ENCODE measurements at places on chromosomes 6 and 20.

DNA sequence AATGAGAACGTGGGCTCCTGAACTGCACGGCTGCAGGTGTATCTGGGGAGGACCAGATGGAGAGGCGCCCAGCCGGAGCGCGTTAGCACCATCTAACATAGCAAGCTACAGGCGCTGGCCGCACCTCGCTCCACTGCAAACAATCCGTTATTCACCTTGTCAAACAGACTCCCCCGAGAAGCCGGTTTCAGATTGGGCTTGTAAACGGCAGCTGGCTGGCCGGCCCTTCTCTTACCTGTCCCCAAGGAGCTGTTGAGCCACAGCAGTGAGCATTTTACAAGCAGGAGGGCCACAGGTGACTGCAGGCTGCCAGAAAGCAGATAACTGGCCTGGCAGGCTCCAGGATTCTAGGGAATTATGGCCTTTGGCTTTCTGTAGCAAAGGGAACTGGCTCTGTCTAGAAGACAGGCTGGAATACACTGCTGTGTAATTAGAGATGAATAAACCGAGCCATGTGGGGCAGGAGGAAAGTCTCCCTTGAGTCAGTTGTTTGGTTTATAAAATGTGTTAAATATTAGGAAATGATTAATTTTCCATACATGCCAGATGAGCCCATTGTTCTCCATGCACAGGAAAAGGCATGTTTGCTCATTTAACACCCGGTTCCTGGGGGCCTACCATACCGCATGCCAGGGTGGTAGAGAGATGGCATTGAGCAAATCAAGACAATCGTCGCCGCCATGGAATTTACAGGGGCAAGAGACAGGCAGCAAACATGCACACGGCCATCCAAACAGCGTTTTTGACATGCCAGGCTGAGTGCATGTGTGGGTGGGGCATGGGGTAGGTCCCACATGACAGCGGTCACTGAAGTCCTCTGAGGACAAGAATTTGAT, 159.3 kb downstream of the NFATC2 start:
- DNase-seq: no peak

GRCh38 chr20:39468703-39469102, 506.6 kb downstream of the DHX35 start:
- no peak for DNase-seq

DNA sequence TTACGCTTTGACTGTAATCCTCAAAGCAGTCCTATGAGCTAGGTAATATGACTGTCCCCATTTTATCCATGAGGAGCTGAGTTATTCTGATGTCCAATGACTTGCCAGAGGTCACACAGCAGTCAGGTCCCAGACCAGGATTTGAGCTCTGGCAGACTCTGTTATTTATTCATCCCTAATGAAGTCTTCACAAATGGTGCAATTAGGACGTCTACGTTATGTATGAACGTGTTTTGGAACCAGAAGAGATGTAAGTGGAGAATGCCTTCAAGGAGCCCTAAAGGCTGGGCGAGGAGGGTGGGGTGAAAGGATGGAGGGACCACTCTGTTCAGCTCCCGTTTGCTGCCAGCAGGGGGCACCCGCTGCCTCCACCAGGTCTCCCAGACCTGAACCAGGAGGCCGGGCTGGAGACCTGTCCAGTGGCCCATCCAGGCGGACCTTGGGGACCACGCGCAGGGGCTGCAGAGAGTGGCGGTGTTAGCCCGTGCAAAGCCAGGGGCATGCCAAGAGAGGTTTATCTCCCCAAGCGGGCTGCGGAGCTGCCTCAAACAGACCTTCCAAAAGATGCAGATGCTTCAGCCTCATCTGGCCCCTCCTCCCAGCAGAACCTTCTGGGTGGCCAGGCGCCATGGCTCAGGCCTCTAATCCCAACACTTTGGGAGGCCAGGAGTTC, 15.2 kb upstream of the ZNF335 start:
- peak; percentile 20 for DNase-seq

DNA sequence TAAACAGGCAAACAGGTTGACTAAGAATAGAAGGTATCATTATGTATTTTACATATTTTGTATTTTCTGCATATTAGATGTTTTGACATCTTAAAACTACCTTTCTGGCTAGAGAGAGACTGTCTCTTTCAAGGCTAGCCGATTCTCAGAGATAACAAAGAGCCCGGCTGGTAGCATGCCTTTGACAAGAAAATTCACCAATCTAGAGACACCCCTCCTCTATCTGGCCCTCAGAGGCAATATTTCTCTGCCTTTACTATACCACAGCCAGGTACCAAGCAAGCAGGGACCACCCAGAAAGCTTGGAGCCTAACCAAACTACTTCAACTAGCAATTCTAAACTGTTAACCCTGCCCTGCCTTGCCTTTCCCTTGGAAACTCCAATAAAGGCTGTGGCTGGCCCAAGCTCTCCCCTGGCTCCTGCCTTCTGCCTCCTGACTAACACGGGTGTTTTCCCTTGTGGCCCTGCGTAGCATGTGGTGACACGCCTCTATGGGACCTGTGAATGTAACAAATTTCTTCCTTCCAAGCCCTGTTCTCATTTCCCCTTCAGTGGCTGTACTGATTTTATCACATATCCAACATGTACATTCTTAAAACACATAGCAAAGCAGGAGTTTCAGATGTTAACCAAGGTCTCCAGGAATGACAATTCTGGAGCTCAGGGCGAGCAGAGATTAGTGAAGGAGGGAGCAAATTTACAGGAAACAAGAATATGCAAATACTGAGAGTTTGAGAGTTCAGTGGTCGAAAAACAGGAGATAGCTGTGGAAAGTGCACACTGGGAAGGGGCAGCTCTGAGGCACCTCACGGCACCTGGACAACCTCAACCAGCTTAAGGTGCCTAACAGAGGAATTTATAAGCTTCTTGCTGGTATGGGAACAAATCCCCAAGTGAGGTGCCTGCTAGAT, 120.8 kb downstream of the BACH2 start:
- DNase-seq: no peak

DNA sequence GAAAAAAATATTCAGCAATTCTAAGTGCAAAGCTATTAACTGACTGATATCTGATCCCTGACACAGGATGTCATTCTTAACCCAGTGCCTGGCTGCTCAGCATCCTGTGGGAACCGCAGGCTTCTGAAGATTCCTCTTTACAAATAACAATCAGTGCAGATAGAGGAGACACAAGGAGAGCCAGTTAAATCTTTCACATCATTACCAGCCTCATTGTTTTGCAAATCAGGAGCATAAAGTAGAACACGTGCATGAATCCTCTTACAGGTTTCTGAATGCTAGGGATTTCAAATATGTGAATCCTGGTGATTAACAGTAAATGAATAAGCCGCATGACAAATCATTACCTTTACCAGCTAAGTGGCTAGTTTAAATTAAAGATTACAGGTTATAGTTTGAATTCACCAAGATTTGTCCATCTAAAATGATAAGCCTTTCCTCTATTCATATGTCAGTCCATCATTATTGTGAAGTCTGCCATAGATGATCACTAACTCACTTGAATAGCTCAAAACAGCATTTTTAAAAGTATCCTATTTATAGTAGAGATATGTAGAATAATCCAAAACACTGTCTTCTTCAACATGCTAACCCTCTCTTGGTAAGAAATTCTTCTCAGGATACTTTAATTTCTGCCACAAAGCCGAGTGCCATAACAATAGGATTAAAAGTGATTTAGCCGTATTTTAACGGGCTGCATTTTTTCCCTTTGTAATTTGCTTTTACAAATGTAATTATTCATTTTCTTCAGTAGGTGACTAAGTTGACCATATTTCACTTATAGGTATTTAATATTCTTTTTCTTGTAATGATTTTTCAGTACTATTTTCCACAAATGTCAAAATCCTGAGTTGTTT, 367.3 kb upstream of the EPHA7 start:
- DNase-seq: no peak

DNA sequence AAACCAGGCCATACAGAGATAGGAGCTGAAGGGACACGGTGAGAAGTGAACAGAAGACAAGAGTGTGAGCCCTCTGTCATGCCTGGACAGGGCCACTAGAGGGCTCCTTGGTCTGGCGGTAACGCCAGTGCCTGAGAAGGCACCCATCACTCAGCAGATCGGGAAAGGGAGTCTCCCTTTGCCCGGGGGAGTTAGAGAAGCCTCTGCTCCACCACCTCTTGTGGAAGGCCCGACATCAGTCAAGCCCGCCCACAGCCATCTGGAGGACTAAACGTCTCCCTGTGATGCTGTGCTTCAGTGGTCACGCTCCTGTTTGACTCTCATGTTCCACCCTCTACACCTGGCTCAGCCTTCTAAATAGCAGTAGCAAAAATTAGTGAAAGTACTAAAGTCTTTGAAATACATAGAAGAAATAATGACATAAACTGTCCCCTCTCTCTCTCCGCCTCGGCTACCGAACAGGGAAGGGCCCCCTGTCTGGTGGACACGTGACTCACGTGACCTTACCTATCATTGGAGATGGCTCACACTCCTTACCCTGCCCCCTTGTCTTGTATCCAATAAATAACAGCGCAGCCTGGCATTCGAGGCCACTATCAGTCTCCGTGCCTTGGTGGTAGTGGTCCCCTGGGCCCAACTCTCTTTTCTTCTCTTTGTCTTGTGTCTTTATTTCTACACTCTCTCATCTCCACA, 66.7 kb downstream of the RPP21 start:
- DNase-seq: peak; percentile 4

DNA sequence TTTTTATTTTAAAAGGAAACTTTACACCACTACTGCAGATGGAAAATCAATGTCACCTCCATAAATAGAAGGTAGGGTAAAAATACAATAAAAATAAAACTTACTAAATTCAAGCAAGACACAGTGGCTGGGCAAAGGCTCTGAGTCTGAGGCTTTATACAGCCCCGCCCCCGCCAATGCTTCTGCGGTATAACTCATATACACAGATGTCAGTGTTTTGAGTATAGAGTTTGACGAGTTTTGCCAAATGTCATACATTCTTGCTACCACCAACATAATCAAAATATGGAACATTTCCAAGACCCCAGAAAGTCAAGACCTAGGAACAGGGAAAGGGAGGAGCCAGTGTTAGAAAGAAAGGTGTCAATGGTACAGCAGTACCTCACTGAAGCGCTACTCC, 12.8 kb downstream of the NFATC2 start:
- no peak for DNase-seq

DNA sequence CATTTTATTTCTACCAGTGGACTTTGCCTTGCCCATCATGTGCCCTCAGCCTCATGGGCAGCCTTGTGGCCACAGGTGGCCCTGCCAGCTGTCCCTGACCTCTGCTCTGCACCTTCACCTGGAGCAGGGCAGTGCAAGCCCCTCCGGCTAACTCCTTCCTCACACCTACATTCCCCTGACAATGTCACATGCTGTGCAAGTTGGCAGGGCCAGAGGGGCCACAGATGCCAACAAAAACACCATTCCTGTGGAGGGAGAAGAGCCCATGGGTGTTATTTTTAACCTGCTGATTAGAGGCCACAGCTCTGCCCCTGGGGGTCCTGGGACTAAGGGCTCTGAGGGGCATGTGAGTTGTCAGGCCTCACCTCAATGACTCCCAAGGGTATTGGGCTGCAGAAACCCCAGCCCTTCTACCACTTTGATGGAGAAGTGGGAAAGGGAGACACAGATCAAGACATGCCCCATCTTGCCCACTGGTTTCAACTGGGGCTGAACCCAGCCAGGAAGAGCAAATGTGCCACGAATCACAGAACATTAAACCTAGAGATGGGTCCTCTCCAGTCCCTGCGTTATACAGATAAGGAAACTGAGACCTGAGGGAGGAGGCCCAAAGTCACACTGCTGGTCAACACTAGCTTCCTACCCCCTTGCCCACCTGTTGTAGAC, 65.0 kb downstream of the MRPL14 start:
- DNase-seq: no peak

- no peak for DNase-seq
Observed at GRCh38 chr6:41530476-41530875, 15.7 kb upstream of the FOXP4 start.

GRCh38 chr6:38065734-38066305, 246.3 kb downstream of the ZFAND3 start:
- DNase-seq: no peak

- DNase-seq: no peak
Observed at GRCh38 chr6:29017428-29017802, 12.3 kb upstream of the ZNF311 start.

- no peak for DNase-seq
Observed at GRCh38 chr6:137353842-137354397, 134.7 kb upstream of the IFNGR1 start.

GRCh38 chr6:20718705-20719653, 184.7 kb downstream of the CDKAL1 start:
- DNase-seq: no peak

DNA sequence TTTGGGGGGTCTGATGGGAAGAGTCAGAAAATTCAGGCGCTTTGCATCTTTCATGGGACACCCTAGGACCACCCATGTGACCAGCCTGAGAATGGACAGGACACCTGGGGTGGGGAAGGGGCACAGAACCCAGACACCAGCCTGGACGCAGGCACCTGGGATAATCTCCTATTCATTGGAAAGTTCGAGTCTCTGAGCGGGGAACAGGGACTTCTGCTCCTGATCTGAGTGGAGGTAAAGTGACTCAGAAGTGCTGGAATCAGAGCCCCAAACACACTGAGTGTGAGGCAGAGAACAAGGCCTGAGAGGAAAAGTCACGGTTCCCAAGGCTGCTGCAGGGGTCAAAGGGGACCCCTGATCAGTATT, 1.4 kb downstream of the HLA-B start:
- no peak for DNase-seq

DNA sequence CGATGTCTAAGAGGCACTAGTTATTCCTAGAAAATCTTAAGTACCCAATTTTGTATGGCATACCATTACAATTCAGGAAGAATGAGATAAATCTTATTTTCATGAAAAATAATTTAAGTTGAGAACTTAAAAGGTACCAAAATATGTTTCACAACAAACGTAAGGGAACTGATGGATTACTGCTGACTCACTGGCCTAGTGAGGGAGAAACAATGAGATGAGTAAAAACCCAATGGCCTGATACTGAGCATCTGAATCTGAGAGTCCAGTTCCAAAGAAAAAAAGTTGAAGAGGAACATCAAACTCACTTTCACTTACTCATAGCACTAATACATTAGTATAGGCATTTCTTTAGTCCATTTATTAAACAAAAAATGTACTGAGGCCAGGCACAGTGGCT, 56.0 kb downstream of the MDN1 start:
- DNase-seq: no peak

GRCh38 chr20:23195636-23196035, 109.5 kb upstream of the CD93 start:
- DNase-seq: no peak

DNA sequence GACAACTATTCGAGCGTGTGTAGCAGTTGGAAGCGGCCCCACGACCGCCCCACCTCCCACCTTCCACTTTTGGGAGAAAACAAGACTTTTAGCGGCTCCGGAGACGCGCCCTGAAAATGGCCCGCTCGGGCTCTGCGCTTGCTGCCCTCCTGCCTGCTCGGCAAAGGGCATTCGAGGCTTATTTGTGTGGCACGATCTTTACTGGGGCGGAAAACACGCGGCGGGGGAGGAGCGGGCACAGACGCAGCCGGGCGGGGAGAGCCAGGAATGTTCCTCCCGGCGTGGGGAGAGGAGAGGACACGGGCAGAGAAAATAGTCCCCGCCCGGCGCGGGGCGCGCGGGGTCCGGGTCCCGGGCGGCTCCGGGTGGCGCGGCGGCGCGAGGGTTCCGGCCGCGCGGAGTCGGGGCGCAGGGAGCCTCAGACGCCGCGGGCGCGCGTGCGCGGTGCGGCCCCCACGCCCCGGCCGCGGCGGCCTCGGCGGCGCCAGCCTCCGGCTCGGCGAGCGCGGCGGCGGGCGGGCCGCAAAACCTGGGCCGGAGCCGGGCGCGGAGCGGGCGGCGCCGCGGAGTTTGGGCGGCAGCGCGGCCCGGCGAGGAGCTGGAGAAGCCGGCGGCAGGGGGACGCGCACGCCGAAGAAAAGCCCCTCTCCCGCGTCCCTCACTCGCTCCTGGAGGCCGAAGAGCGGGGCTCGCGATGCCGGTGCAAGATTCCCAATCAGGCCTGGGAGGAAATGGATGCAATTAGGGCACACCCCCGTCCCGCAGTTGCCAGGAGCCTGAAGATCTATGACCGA, 90.0 kb upstream of the ARID1B start:
- DNase-seq: peak; percentile 86
